Activated CD8-positive, alpha-beta memory T cell treated with anti-CD3 and anti-CD28 coated beads for 4 hours (primary cell): ENCODE measurements at places on chromosomes 3 and 15.

DNA sequence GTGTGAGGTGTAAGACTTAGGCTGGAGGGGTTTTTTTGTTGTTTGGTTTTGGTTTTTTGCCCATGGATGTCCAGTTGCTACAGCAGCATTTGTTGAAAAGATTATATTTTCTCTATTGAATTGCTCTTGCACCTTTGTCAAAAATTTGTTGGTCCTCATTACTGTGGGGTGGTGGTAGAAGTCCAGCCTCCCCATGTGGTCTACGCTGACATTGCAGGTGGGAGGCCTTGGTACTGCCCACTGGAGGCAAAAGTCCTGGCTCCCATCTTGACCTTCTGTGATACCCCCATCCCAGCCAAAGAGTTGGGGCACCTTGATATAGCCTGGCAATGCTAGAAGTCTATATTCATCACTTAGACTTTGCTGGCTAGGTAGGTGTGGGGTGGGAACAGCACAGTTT, 5.4 kb upstream of the RAB6B start:
- DNase-seq, result no peak

GRCh38 chr3:52097851-52098507, 41.6 kb upstream of the DUSP7 start:
- DNase-seq, result no peak

DNA sequence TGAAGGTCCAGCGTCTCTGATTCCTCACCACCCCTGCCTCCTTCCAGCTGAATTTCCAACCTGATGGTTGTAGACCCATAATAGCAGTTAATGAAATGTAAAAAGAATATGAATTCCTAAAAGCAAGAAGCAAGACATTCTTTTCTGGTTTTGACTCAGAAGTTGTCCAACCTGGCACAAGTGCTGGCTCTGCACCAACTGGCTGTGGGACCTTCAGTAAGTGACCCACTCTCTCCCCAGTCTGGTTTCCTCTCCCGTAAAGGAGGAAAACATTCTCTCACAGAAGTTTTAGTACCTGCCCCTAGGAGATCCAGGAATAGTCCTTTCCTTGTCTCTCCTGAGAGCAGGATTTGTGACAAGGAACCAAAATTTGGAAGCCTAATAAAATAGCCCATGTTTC, 236.9 kb upstream of the TRIM42 start:
- DNase-seq, result no peak

DNA sequence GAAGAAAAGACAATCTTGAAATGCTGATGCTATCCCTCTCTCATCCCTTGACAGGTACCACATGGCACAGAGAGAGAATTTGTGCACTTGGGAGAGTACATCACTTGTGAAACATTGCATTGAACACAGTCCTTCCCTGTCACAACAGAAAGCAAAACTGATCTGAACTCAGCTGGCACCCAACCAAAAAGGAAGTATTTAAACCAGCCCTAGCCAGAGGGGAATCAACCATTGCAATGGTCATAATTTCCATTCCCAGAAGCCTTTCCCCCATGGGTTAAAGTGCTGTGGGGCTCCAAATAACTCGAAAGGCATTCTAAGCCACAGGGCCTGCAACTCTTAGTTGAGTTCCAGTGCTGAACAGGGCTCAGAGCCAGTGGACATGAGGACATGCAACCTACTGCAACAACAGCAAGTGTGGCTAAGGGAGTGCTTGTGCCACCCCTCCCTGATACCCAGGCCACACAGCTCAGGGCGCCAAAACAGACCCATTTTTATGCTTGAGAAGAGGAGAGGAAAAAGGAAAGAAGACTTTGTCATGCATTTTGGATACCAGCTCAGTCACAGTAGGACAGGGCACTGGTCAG, 530.8 kb upstream of the BCHE start:
- no peak for DNase-seq

GRCh38 chr3:118495206-118495605, 539.4 kb downstream of the IGSF11 start:
- DNase-seq, result no peak

DNA sequence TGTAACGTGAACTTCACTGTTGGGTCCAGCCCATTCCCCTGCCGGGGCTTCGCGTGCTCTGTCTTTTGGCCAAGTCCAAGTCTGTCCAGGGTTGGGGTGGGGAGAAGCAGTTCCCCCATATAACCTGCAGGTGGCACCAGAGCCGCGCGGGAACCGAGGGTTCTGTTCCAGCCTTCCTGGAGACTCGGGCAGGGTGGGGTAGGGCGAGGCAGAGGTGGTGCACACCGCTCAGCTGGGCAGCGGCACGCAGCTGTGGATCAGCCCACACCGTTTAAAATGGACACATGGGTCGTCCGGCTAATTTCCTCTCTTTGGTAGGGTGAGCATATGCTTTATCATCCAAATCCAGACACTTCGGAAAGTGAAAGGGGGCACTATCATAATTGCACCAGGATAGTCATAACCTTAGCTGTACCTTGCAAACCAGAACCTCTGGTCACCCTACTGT, 118.1 kb downstream of the TBC1D2B start:
- DNase-seq, result peak; percentile 56

DNA sequence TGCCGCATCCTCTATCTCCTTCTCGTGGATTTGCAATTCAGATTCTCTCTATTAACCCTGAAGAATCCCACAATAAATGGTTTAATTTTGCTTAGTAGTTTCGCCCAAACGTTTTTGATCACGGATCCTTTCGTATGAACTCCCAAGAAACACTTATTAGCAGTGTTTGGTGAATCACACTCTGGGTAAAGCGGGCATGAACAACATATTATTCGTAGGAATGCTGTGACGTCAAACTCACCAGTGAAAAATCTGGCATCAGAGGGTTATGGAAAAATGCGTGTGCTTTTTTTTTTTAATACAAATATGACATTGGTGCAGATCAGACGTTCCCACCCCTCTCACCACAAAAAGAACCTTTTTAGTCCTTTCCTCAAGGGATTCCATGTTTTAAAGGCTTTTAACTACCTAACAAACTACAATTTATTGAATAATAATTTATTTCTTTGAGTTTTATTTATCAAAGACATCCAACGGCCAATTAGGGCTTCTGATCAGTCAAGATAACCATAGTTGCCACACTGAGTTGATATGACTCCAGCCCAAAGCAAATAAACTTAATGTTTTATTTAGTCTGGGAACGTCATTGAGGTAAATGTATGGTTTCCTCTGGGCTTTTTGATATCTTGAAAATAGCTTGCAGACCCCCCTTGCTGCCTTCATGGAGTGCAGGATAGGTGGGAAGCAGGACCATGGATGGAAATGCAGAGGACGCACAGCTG, 45.5 kb upstream of the CGNL1 start:
- DNase-seq, result no peak

DNA sequence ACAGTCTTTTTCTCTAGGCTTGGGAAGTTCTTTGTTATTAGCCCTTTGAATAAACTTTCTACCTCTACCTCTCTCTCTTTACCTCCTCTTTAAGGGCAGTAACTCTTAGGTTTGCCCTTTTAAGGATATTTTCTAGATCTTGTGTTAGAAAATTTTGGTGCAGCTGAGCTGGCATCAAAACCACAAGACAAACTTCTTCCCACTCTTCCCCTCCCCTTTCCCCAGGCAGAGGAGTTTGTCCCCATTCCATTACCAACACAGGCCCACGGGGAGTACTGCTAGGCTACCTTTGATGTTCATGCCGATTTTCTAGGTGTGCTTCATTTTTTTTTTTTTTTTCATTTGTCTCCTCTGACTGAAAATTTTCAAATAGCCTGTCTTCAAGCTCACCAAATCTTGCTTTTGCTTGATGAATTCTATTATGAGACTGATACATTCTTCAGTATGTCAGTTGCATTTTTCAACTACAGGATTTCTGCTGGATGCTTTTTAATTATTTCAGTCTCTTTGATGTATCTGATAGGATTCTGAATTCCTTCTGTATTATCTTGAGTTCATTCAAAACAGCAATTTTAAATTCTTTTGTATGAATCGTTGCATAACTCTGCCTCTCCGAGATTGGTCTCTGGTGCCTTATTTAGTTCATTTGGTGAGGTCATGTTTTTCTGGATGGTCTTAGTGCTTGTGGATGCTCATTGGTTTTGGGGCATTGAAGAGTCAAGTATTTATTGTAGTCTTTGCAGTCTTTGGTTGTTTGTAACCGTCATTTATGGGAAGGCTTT, 112.0 kb downstream of the UBE2E2 start:
- DNase-seq, result no peak

GRCh38 chr3:144643771-144644198, 672.2 kb downstream of the DIPK2A start:
- DNase-seq, result no peak

DNA sequence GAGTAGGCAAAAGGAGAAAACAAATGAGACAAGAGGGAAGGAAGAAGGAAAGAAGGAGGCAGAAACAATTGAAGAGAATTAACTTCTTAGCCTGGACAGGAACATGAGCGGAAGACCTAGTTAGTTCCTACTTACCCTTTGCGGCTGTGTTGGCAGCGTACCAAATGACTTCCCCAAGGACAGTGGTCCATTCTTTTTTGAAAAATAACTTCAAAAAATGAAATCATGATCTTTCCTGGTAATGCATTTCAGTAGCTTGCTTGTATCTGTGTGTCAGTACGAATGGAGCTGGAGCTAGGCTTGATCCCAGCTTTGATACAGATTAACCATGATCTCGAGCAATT, 41.5 kb upstream of the CFAP161 start:
- DNase-seq, result no peak

GRCh38 chr3:23959135-23959900, 14.2 kb downstream of the NR1D2 start:
- DNase-seq, result no peak

- DNase-seq, result no peak
These were observed 63.2 kb upstream of the NEDD4 start for GRCh38 chr15:56056626-56057025.

DNA sequence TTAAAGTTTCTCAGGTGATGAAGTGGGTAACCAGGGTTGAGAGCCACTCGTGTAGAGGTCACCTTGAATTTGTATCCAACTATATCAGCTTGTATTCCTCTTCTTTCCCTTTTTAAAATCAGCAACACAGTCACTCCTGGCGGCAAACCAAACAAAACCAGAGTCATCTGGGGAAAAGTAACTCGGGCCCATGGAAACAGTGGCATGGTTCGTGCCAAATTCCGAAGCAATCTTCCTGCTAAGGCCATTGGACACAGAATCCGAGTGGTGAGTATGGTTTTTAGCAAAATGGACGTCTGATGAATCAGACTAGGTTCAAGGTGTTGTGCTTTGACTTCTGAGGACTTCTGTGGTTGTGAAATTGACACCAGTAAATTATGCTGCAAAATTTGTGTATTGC, 3.9 kb downstream of the RPL35A start:
- DNase-seq, result no peak

DNA sequence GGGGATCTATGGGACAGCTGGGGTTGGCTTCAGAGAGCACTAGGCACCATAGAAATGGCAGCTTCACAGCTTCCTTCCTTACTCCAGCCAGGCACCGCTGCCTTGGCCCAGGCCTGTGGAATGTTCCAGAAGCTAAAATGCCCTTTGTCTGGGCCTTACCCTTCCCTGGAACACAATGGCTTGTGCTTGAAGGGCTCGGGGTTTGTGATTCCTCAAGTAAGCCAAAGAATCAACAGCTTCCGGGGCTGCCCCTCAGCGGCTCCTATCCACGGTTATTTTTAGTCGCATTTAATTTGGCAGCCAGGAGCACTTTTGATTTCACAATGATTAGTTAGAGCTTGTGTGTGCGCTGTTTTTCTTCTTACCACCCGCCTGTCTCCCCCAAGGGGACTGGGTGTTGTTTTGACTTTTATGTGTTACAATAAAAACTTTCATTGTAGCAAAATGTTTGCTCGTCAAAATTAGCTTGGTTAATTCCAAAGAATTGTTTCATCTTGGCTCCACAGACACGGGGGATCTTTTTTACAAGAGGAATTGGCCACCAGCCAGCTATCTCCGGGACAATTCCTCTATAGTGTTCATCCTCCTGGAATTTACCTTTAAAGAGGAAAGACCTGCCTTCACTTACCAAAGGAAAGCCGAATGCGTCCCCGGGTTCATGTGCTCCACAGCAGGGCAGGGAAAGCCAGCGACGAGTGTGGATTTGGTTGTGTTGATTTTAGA, 73.8 kb downstream of the TLE3 start:
- no peak for DNase-seq

DNA sequence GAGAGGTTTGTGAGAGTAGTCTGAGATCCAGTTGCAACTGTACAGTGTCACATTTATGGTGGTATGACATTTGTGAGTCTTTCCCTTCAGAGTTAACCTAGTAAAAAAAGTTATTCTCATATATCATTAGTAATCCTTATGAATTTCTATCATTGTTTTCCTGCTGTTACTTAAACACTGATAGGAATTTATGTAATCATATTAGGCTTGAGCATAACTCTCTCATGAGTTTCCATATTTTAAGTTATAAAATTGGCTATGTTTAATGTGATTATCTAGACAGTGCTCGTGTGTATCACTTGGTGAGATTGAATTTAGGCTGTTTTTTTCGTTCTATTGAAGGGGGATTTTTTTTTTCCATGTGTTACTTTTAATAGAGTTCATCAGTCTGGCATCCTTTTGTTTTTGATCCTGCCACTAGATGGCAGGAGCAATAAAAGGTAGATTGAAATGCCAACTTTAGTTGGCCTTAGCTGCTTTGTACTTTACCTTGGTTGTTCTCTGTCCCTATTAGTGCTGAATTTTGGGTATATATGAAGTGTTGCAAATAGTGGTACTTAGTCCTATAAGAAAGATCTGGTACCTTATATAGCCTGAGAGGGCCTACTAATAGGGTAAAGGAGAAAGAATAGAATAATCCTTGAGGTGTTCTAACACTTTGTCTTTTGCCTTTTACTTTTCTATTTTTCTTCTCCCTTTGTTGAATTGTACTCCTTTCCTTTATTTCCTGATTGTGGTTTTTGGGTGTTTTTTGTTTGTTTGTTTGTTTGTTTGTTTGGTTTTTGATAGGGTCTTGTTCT, 17.9 kb downstream of the STT3B start:
- no peak for DNase-seq

DNA sequence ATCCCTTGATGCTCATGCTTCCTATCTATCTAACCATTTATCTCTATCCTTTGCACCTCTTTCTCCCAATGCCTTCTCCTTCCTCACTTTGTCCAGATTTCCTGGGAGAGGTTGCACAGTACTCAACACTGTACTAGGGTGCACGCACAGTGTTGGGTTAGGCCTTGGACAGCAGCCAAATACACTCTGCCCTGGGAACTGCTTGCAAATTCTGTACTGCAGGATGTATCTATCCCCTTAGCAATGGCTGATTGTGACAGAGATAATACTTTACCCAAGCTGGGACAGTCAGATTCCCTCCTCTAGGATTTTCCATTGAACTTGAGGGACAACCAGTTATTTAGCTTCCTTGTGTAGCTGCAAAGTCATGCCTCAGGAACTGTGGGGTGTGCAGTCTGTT, 113.3 kb downstream of the IL20RB start:
- DNase-seq, result no peak

GRCh38 chr3:105564546-105565288, 198.0 kb downstream of the ALCAM start:
- no peak for DNase-seq
